ENCODE measurements at places on chromosomes 7 and 10.

GRCh38 chr10:81680359-81680758 is 194.6 kb upstream of the NRG3 start:
- peak; percentile 2 for DNase-seq

GRCh38 chr10:132407846-132408278 is 10.9 kb downstream of the PWWP2B start:
- peak; percentile 67 for DNase-seq

- DNase-seq: no peak
These were observed 2.2 kb upstream of the TMEM168 start for GRCh38 chr7:112792441-112792840.

GRCh38 chr10:97017474-97017903 is 168.3 kb downstream of the SLIT1 start:
- DNase-seq: no peak

GRCh38 chr7:134678115-134678514 is 31.5 kb downstream of the BPGM start:
- DNase-seq: no peak

DNA sequence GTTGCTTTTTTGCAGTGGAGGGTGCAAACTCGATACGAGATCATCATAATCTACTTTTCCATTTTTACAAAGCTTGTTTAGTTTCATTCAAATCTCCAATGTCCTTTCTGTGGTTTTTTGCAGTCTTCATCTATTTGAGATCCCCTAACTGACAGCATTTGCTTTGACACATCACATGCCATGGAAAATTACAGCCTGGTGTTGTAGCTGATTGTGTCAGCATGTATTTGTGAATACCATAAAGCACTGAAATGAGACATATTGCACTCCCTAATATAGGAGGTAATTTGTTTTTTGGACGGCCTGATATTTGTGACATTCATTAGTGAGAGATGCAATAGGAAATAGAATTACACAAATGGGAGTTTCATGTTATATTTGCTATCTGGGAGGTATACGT is 620.8 kb downstream of the KCNMA1 start:
- DNase-seq: no peak

DNA sequence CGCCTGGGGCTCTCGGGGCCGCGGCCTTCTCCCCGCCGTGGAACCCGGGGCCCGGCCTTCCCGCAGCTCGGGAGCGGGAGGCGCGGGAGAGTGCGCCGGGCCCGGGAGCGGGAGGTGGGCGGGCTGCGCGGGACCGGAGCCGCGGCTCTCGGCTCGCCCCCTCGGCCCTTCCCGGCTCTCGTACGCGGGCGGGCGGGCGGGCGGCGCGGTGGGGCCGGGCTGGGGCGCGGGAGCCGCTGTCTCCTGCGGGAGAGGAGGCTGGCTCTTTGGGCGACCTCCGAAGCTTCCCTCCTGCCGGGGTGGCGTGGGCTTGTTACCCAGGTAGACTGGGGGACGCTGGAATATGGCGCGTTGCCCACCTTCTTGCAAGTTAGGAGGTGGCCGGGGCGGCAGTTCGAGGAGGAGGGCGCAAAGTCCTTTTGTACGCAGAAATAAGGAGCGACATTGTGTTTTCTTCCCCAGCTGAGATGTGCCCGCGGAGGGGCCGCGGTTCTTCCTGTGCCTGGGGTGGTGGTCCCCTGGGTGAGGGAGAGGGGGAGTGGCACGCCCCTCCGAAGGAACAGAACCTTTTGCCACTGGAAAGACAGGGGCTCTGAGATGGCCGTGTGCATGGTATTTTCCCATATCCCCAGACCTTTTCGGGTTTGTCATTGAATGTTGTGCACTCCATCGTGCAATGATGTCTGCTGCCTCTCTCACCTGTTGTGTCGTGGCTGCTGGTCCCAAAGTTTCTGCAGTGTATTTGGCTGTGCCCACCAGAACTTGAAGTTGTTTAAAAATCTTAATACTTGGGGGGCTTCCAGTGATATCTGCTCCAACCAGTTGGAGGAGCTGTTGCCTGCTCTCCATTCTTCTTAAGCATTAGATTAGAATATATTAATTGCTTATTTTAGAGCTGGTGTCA is 844 bp downstream of the NRF1 start:
- peak; percentile 29 for DNase-seq

- DNase-seq: peak; percentile 20
These were observed 67.1 kb upstream of the DUSP5 start for GRCh38 chr10:110430340-110431273.

DNA sequence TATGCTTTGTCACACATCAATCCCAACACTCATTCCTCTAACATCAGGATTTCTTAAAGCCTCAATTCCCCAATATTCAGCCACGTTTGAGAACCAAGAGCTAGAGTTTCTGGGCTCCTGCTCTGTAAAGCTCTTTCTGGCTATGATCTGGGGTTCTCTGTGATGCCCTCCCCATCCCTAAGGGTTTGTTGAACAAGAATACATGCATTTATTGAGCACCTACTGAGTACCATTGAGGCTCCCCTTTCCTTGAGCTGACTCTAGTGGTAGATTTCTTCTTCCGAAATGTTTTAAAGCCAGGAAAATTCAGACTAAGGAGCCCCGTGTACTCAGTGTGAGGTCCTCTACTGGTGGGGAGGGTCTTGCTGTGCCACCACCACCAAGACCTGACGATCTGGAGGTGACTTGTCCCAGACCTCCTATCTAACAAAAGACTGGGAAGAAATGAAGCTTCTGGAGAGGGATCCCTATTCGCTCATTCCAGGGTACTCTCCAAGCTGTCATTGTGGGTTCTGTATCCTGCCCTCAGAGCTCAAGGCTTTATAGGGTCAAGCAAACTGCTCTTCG is 23.1 kb upstream of the SRGN start:
- DNase-seq: no peak
